Esophagus squamous epithelium (tissue), 5 donors: ENCODE measurements at places on chromosomes 11 and 22.
A peak's percentile ranks its signal among the peaks of the same experiment; 100 is the strongest.

DNA sequence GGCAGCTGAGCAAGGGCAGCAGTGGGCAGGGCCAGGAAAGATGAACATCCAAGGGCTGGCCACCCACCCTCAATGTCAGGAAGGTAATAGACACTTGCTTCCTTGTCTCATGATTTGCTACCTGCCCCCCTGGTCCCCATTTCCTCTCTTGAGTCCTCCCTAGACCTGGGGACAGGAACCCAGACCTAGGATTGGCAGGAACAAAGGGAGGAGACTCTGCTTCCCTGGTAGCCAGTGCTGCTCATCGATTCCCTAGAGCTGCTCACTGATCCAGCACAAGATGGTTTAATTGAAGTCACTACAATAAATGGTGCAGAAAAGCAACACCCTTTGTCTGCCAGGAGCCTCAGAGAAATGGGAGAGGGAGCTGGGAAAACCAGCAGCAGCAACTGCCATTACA lies 67.8 kb upstream of the CHST1 start:
- no peak for DNase-seq

GRCh38 chr11:10325277-10326011 lies 20.6 kb downstream of the ADM start:
- DNase-seq: no peak

- DNase-seq: no peak
Observed at GRCh38 chr11:8813658-8814057, 97.3 kb upstream of the AKIP1 start.

- DNase-seq: no peak
Observed at GRCh38 chr22:49705972-49706352, 121.7 kb downstream of the BRD1 start.

DNA sequence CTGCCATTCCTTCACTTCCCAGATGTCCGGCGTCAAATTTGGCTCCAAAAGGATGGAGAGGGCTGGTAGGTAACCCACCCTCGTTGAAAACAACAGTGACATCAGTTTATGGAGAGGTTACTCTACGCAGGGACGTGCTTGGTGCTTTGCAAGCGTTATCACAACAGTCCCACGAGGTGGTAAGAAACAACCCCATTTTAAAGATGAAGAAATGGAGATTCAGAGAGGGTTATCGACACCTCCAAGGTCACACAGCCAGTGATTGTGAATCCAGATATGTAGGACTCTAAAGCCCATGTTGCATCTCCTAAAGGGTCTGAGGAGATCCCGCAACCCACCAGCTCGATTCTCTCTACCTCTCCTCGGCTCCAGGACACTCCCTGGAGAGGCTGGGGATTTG lies 773 bp downstream of the MIAT start:
- no peak for DNase-seq

GRCh38 chr11:47446833-47447232 lies 2.1 kb downstream of the RAPSN start:
- DNase-seq: no peak

- DNase-seq: no peak
Observed at GRCh38 chr22:43443152-43443471, 31.3 kb downstream of the MPPED1 start.

DNA sequence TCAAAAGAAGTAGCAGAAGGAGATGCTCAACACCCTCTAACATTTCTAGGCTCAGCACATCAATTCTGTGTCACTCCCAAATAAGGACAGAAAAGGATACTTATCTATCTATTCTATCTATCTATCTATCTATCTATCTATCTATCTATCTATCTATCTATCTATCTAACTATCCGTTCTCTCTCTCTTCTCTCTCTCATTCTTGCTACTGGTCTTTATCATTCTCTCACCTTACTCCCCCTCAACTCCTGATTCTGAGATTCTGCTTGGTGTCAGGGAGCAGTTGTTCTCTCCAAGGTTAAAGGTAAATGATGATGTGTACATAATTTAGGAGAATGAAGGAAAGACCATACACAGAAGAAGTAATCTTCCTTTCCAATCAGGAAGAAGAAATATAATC lies at the start of gene OR10G6:
TSS of gene OR10G6 (minus strand) at position 43 of the 400 bp plus-strand sequence. CDS start at position 43, 0 bp downstream.
- DNase-seq: no peak

- no peak for DNase-seq
Observed at GRCh38 chr11:2569321-2569721, 124.5 kb downstream of the KCNQ1 start.

DNA sequence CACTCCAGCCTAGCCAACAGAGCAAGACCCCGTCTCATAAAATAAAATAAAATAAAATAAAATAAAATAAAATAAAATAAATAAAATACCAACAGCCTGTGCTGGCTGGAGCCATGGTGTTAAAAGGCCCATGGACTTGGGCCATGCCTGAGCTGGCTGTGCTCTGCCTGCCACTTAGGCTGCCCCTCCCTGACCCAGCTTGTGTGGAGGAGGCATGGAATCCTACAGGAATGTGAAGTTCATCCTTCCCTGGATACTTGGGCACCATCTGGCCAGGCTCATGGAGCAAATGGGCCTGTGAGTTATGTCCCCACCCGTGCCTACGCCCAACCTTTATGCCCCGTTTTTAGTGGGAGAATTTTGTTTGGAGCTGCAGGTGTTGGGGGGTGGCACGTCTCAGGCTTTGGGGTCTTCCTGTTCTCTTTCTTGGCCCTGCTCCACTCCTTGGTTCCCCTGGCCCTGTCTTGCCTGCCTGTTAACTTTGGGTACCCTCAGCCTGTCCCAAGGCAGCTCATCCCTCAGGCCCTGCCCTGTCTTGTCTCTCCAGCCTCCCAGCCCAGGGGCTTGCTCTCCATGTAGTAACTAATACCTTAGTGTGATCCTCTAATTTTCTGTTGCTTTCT lies 51.3 kb downstream of the BCR start:
- no peak for DNase-seq

- DNase-seq: no peak
Observed at GRCh38 chr11:111124724-111125123, 120.8 kb upstream of the POU2AF2 start.

DNA sequence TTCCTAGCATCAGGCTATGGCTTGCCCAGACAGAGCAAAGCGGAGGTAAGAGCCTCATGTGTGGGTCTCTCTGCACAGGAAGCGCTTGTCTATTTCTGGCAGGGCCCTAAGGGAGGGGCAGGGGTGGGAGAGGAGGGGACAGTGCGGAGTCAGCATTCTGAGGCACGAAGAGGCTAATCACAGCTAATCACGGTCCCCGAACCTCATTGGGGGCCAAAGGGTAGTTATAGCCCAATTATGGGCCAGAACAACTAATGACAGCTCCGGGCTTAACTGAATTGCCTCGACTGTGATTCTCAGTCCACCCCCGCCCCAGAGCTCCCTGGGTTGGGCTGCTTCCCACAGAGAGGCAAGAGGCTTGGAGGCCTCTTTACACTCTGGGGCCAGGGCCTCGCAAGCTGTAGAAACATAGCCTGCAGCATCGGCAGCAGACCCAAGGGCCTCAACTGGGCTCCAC lies 72.7 kb upstream of the PRDM11 start:
- no peak for DNase-seq

GRCh38 chr11:119468511-119468910 lies 45.5 kb upstream of the THY1 start:
- no peak for DNase-seq

- no peak for DNase-seq
Observed at GRCh38 chr11:76524919-76525318, 80.1 kb downstream of the EMSY start.

GRCh38 chr22:26857169-26857568 lies 199.8 kb downstream of the MIAT start:
- no peak for DNase-seq

DNA sequence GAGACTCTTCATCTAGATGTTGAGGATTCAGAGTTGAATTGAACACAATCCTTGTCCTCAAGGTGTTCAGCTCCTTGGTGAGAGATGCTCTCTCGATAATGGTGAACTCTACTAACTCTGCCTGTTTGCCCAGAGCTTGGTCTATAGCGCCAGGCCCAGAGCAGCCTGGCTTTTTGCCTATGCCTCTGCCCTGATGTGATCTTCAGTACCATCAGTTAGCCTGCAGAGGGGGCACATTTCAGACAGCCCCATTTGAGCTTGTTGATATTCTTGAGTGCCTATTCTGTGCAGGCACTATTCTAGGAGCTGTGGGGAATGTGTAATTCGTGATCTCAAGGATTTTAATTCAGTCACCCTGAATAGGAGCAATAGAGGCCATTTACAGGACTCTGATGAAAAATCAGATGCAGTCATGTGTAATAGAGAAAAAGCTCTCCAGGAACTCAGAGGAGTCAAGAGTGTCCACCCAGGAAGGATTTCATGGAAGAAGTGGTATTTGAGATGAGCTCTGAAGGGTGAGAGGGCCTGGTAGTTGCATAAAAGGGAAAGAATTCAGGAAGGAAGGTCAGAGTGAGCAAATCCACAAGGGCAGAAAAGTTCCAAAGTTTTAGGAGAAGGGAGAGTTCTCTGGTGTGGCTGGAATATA lies 19.3 kb downstream of the GTPBP1 start:
- no peak for DNase-seq

DNA sequence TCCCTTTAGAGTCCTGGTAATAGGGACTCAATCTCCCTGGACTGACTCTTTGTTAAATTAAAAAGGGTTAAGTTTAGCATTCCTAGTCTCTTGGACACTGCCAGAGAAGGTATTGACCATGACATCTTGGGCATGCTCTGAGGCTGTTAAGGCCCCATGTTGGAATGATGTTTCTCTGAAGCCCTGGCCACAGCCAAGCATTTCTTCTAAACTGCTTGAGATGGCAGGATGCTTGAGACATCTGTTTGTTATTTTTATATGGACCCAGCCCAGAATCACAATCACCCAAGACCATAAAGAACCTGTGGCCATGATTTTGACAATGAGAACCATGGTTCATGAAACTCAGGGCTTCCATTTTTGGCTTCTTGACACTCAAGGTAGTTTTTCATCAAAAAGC lies 5.5 kb upstream of the ANKK1 start:
- no peak for DNase-seq

- no peak for DNase-seq
Observed at GRCh38 chr11:130834886-130835285, 81.4 kb downstream of the SNX19 start.

DNA sequence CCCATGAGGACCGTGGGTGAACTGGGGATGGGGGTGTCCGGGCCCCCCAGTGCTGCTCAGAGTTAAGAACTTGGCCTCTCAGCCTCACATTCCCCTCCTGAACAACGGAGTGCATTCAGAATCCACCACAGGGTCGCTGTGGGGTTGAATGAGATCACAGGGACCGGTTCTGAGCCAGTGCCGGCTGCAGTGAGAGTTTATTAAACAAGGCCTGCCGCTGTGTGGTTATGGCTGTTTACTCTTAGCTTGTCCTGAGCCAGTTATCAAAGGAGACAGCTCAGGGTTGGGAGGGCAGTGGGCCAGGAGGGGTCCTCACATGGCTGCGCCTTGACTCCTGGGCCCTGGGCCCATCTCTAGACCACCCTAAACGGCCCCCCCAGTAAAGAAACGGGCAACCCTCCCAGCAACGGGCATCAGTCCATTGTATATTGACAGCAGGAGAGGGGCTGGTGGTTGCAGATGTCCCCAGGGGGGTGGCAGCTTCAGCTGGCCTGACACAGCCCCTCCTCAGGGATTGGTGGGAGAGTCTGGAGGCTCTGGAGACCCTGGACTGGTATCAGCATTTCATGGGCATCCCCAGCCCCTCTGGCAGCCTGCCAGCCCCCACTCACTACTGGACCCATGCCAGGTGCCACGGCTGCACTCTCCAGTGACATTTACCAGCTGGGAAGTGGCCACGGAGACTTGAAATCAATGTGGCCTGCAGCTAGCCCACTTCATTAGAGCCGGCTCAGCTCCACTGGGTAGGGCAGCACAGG lies 15.1 kb upstream of the CABP7 start:
- DNase-seq: no peak

GRCh38 chr22:47626428-47627390 lies 864.3 kb downstream of the TBC1D22A start:
- DNase-seq: no peak

GRCh38 chr11:102456381-102456780 lies 3.8 kb upstream of the TMEM123 start:
- no peak for DNase-seq

DNA sequence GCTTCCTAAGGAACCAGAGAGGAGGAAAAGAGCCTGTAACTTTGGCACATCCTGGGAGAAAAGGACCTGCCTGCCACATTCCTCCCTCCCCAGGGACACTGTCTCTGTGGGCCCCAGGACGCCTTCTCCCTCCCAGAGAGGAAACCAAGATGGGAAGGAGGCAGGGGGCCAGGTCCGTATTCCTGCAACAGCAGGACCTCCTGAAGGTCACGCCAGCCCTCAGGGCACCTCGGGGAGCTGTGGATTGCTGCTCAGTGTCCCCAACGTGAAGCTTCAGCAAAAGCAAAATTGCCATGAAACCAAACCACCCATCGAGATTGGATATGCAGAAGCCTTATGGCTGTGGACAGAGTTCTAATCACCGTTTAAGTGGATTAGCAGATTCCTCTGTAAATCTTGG lies 86.7 kb downstream of the ARHGAP8 start:
- DNase-seq: no peak

GRCh38 chr11:3051196-3052108 lies 5.8 kb downstream of the CARS1 start:
- DNase-seq: no peak

- no peak for DNase-seq
Observed at GRCh38 chr11:64268025-64268892, 16.2 kb downstream of the BAD start.

- no peak for DNase-seq
Observed at GRCh38 chr11:66607126-66607834, 9.2 kb upstream of the RBM14 start.

- DNase-seq: no peak
Observed at GRCh38 chr22:26718905-26719304, 61.5 kb downstream of the MIAT start.

- peak; percentile 74 for DNase-seq
Observed at GRCh38 chr11:536841-537621, at the start of gene LRRC56. Gene LRRC56, plus strand, starts transcription at chr11:537527. Its CDS starts 3,158 bp downstream, at chr11:540685.

GRCh38 chr11:118147502-118147901 lies 5.1 kb downstream of the SCN4B start:
- no peak for DNase-seq

GRCh38 chr22:39234867-39235687 lies 9.7 kb downstream of the PDGFB start:
- DNase-seq: no peak

GRCh38 chr22:46769191-46769675 lies 6.8 kb downstream of the TBC1D22A start:
- DNase-seq: no peak

DNA sequence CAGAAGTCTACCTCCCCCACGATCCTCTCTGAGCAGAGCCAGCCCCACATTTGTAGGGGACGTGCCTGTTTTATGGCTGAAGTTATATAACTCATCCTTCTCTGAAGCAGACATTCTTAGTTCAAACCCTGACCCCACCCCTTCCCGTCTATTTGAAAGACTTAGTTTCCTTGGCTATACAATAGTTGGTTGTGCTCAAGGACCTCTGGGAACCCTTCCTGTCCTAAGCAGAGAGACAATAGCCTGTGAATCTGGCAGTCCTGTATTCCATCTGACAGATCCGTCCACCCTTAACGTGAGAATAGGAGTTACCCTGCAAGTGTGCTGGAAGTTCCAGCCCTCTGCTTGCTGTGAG lies 75.2 kb downstream of the MN1 start:
- no peak for DNase-seq
